SK-N-SH (cell line): ENCODE measurements at places on chromosomes 16 and 17. TPM values are rescaled to one million over a fixed set of nuclear protein-coding genes. Genes with fewer than 3 reads are reported as not detected.

- peak; percentile 69 for DNase-seq
These were observed 170.1 kb upstream of the CDH13 start for GRCh38 chr16:82456683-82457082.

DNA sequence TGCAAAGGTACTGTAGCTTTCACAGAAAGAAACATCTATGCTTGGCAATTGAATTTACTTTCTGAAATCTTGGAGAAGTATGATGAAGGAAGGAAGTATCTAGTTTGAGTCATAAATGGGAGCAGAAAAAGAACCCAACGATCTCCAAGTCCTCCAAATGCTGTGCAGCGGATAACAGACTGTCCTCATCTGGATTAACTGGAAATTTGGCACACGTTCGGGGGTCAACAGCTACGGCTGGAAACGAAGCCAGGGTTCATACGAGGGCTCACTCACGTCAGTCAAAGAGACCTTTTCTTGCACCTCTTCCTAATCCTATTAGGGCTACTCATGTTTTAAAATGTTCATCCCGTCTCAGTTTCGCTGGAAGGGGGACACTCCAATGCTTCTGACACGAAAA, 152.0 kb downstream of the ZFHX3 start:
- DNase-seq, result no peak

GRCh38 chr17:39716073-39716818, 14.1 kb downstream of the MIEN1 start:
- no peak for DNase-seq

DNA sequence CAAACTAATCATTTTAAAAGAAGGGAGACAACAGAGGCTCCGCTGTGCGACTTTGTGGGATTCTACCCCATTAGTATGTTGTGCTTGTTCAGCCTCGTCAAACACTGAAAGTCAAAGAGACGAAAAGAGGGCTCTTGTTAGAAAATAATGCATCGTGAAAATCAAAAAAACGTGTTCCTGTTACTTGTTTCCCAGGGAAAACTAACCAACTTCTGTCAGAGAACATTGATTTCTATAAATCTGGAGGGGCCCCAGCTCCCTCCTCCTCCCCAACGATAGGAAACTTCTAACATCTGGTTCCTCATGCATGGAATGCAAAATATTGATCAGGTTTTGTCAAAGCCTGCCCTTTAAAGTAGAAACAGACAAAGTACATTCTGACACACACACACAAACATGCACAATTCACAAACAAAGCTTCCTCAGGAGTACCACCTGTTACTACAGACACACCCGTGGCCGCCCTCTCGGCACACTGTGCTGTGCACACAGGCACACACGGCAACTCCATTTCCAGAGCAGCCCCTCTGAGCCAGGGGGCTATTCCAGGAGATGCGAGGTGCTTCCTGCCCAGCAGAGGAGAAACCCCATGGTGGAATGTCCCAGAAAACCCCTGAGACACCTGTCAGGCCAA, 151.3 kb downstream of the ZFHX3 start:
- DNase-seq, result no peak

The CACNA1H gene
- polyA plus RNA-seq, result not detected in 2 replicates

The GAS2L2 gene
- 0.02 TPM in 1 of 2 replicates, not detected in the other for polyA plus RNA-seq

DNA sequence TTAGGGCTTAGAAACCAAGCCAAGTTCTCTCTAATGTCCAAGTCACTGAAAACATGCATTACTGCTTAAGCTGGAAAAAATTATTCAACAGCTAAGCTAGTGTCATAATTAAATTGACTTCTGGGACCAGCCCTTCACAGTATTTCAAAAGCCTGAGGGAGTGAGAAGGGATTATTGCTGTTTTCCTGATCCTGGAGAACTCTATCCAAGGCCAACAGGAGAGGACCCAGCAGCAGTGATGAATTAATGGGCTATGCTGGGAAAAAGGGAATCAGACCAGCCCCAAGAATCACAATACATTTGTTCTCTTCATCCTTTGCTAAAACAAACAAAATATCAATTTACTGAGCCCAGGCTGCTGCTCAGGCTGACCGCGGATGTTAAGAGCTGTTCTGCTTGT, 34.5 kb upstream of the CLEC3A start:
- no peak for DNase-seq

The SLC52A1 gene
- polyA plus RNA-seq, result 0.49 and 0.55 TPM in 2 replicates

DNA sequence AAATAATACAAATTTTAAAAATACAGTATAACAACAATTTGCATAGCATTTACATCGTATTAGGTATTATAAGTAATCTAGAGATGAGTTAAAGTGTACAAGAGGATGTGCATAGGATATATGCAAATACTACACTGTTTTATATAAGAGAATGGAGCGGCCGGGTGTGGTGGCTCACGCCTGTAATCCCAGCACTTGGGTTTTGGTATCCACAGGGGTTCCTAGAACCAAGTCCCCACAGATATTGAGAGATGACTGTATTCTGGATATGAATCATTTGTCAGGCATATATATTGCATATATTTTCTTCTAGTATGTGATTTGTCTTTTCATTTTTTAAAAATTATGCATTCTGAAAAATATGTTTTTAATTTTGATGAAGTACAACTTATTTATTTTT, 77.5 kb upstream of the MSI2 start:
- no peak for DNase-seq

The PLEKHG4 gene
- polyA plus RNA-seq, result 65.5 and 87.0 TPM in 2 replicates

The CA5A gene
- not detected in 2 replicates for polyA plus RNA-seq

DNA sequence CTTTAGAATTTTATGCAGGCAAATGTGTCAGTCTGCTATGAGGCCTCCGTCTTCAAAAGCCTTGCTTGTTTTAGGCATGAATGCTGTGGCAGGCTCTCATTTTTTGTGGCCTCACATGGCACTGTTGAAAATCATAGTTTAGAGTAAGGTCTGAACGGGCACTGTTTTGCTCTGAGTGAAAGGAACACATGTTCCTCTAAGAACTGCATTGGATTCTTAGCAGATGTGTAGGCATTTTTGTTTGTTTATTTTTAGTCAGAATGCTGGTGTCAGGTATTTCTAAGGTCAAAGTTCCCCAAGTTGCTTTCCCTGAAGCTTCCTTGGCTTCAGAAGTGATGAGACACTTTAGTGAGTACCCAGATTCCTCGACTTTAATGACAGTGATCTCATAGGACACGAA, 173.7 kb downstream of the HS3ST3B1 start:
- DNase-seq, result no peak

- peak; percentile 34 for DNase-seq
These were observed 8.4 kb upstream of the CA4 start for GRCh38 chr17:60141111-60142018.

The C16orf96 gene
- polyA plus RNA-seq, result 0.05 TPM in 2 replicates

DNA sequence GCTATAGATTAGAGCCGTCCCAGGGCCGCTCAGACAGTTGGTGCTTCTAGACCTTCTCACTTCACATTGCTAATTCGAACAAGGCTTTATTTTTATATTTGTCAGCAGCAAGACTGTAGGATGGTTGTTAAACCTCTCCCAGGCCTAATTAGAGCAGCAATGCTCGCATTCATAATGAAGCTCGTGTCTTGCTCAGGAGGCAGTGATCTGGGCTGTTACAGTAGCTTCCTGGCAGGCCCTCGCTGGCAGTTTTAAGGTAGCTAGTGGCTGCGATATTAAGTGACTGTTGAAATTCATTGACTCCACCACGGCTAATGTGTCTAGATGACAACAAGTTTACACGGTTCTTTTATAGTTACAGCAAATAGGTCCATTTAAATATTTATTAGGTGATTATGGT, 23.2 kb upstream of the ANKFN1 start:
- DNase-seq, result no peak

DNA sequence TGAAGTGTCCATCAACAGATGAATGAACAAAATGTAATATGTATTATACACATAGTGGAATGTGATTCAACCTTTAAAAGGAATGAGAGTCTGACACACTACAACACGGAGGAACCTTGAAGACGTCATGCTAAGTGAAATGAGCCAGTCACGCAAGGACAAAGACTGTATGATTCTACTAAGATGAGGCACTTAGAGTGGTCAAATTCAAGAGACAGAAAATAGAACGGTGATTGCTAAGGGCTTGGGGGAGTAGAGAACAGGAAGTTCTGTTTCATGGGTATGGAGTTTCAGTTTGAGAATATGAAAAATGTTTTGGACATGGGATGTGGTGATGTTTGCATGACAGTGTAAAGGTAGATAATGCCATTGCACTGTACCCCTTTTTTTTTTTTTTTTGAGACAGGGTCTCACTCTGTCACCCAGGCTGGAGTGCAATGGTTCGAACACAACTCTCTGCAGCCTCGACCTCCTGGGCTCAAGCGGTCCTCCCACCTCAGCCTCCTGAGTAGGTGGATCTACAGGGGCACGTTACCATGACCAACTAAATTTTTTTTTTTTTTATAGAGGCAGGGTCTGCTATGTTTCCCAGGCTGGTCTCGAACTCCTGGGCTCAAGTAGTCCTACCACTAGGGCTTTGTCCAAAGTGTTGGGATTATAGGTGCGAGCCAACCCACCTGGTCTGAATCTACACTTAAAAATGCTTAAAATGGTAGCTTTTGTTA, 2.9 kb upstream of the CCDC102A start:
- no peak for DNase-seq

The CFAP119 gene
- polyA plus RNA-seq, result 28.4 and 36.5 TPM in 2 replicates

- DNase-seq, result peak; percentile 97
These were observed 28.2 kb downstream of the ACTG1 start for GRCh38 chr17:81484195-81484979.

- DNase-seq, result no peak
These were observed 16.7 kb upstream of the RAP1GAP2 start for GRCh38 chr17:2779545-2779944.

The CA7 gene
- 0.11 and 0.12 TPM in 2 replicates for polyA plus RNA-seq

- DNase-seq, result no peak
These were observed 43.4 kb downstream of the CPD start for GRCh38 chr17:30422171-30422570.

GRCh38 chr16:66576296-66576695, 3.0 kb upstream of the CMTM2 start:
- no peak for DNase-seq

DNA sequence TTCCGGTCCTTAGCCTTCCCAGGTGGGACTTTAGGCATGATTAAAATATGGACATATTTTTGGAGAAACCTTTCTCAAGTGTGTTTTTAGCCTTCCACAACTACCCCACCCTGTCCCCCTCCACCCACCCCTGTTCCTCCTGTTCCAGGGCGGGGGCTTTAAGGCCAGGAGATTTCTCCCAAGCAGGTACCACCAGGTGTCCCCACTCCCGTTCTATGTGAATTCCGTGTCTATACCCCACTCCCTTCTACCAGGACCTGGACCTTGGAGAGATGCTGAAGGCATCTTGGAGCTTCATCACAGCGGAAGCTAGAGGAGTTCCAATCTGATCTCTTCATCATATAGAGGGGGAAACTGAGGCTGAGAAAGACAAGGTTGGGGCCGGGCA, 9.7 kb downstream of the CA4 start:
- no peak for DNase-seq

DNA sequence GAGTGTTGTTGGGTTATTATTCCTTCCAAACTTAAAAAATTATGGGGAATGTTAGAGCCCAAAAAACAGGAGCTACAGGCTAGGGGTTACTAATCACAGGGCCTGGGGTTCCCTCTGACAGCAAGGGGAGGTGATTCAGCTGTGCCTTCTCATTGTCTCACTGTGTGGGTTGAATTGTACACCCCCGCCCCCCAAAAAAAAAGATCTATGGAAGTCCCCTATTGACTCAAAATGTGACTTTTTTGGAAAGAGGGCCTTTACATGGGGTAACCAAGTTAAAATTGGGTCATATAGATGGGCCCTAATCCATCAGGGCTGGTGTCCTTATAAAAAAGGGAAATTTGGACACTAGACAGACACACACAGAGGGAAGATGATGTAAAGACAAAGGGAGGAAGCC, 190.2 kb downstream of the SOX9 start:
- no peak for DNase-seq

The MYH1 gene
- polyA plus RNA-seq, result 0.03 and 0.06 TPM in 2 replicates

DNA sequence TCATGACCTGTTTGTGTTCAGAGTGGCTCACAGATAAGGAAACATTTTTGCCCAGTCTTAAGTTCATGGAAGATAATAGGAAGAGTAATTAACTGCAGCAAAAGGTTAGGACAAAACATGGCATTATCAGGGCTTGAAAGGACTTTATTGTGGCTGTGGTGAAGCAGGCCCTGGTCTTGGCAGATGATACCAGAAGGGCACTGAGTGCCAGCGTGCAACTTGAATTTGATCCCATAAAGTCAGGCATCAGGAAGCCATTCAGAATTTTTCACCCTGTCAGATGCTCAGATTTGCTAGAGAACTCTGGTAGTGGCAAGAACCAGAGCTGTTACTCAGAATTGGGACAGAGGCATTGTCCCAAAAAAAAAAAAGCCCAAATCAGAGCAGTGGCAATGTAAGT, 11.2 kb upstream of the COG7 start:
- DNase-seq, result no peak

DNA sequence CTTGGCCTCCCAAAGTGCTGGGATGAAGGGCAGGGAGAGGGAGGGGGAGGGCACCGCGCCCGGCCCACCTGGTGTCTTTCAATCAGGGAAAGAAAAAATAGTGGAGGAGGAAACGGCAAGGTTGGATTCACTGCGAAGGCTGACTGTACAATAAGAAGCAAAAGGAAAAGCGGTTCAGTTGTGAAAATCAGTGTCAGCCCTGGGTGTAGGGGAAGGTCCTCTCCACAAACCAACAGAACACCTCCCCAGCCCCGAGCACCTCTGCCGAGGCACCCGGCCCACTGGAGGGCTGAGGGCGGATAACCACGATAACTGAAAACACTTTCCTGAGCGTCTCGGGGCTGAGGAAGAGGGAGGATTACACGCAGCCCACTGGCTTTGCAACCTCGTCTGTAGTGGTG, 1.4 kb upstream of the SPG7 start:
- no peak for DNase-seq

DNA sequence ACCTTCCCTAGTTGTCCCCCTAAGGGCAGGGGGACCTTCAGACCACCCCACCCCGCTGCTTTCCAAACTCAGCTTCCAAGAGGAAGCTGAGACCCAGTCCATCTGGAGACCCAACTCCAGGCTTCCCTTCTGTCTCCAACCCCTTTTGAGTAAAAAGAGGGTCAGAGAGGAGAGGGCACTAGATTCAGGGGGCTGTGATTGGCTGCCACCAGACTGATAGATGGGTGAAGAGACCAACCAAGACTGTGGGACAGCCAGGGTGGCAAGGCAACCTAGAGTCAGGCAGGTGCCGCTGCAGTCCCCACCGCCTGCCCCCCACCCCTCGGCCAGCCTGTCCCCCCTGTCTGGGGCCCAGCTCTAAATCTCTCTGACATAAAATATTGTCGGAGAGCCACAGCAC, 92.5 kb downstream of the SDK2 start:
- DNase-seq, result no peak

The ALOX15 gene
- polyA plus RNA-seq, result not detected in 2 replicates

DNA sequence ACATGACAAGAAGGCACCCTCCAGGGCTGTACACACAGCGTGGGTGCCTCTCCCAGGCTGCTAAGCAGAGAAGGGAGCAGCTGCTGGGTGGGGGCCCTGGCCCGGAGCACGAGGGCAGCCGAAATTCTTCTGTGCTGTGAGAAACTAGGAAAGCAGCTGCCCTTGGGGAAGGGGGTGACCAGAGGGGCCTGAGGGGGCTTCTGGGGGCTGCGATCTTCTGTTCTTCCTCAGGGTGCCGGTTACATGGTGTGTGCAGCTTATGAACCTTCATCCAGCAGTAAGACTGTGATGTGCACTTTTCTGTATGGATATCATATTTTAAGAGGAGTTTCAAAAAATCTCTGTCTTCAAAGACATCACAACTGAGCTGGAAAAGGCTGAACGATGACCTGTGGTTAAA, 43.2 kb upstream of the METRNL start:
- DNase-seq, result no peak
